ENCODE measurements at places on chromosomes 13 and 19.

DNA sequence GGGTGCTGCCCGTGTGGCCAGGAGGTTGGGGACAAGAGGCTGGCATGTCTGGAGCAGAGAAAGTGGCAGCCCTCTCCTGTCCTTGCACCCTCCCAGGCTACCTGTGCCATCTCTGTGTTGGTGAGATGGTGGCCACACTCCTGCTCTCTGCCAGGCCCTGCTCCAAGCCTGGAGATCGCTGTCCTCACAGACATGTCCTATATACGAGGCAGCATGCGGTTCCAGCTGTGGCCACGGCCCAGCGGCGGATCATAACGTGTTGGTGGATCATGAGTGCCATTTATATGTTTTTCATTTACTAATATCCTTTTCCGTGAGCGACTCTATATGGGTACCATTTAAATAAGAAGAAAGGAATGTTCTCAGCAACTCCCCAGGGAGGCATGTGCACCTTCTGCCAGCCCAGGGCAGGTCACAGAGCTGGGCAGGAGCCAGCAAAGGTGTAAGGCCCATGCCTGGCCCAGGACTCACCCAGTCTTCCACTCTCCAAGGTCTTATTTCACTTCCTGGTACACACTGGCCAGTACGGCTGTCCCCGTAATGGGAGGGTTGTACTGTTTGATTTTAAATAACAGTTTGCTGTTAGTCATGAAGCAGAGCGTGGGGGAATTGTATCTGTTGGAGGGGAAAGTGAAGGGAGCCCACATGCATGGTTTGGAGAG is 47.2 kb upstream of the LDLR start:
- DNase-seq, result no peak
- no peak overlapping the region for H3K27ac ChIP-seq
- H3K4me1 ChIP-seq, result no peaks in the 10 kb centered on the region
- no peaks in the 10 kb centered on the region for H3K27me3 ChIP-seq
- H3K36me3 ChIP-seq, result peaks cover 54% of the 10 kb centered on the region

GRCh38 chr13:101289764-101290163 is 126.5 kb downstream of the NALCN start:
- no peak overlapping the region for H3K27ac ChIP-seq
- H3K36me3 ChIP-seq, result no peaks in the 10 kb centered on the region
- no peak for DNase-seq
- peaks cover 23% of the 10 kb centered on the region for H3K27me3 ChIP-seq

DNA sequence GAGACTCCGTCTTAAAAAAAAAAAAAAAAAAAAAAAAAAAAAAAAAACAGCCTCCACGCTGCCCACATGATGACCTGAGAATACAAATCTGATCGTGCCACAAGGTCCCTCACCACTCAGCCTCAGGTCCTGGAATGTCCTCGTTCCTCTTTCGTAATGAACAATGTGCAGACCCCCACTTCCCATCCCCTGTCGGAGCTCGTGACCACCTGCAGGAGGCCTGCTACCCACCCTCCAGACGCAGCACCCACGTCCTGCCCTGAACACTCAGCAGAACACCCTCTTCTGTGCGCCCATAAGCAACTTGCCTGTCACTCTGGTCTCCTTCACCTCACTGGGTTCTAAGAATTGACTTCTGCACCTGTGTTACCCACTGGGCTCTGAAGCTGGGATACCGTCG is 166.4 kb downstream of the KATNAL1 start:
- peaks cover 20% of the 10 kb centered on the region for H3K4me1 ChIP-seq
- H3K27me3 ChIP-seq, result no peaks in the 10 kb centered on the region
- DNase-seq, result no peak
- no peak overlapping the region for H3K27ac ChIP-seq

DNA sequence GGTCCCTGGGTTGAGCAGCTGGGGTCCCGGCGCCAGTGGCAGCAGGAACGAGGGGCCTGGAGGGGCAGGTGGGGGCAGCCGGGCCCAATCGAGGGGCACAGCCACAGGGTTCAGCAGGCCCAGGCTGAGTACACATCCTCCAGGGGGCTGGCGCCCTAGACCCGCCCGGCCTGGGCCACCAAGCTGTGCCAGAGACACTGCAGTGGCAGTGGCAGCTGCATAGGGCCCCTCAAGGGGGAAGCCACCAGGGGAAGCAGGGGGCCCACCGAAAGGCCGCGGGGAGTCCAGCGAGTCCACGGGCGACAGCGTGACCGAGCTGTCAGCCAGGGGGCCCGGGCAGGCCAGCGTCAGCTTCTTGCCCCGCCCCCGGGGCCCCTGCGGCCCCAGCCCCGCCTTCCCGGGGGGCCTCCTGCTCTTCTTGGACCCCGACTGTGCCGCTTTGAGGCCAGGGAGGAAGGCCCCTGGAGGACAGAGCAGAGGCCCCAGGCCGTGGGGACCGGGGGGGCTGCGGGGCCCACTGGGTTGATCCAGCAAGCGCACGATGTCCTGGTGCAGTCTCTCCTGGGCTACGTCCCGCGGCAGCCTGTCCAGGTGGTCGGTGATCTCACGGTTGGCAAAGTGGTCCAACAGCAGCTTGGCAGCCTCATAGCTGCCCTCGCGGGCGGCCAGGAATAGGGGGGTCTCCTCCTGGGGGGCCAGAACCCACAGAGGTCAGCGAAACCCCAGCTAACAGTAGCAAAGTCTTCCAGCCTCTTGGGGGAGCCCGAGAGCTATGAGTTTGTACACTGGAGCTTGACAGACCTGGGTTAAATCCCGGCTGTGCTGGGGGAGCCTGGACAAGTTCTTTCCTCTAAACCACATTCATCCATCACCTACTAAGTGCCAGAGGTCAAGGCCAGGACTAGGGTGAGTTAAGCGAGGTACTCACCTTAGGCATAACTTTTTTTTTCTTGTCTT is 39.5 kb downstream of the NOTCH3 start:
- no peak overlapping the region for H3K4me3 ChIP-seq
- H3K27ac ChIP-seq, result no peak overlapping the region
- peaks cover 43% of the 10 kb centered on the region for H3K36me3 ChIP-seq
- H3K4me1 ChIP-seq, result peaks cover 2% of the 10 kb centered on the region

DNA sequence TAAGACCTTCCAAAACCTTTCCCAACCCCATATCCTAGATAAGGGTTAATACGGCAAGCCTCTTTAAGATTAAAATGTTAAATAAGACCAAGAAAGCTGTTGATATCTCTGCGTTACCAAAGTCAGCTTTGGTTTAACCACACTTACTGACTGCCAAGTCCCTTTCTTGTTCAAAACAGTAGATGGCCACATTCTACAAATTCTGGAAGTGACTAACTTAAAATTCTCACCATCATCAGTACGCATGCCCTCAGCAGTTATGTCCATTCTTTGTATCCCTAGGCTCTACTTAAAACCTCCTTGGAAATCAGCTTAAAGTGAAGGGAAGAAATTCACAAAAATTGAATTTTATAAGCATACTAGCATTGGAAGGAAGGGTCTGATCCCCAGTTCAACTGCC is 23.6 kb downstream of the SOHLH2 start:
- H3K27me3 ChIP-seq, result peaks cover 3% of the 10 kb centered on the region
- H3K4me3 ChIP-seq, result no peak overlapping the region
- no peaks in the 10 kb centered on the region for H3K36me3 ChIP-seq
- H3K4me1 ChIP-seq, result peaks cover 6% of the 10 kb centered on the region
